ENCODE measurements at places on chromosomes 3 and 15.

- no peak for DNase-seq
Measured at GRCh38 chr3:123351501-123351900, 97.4 kb downstream of the ADCY5 start.

DNA sequence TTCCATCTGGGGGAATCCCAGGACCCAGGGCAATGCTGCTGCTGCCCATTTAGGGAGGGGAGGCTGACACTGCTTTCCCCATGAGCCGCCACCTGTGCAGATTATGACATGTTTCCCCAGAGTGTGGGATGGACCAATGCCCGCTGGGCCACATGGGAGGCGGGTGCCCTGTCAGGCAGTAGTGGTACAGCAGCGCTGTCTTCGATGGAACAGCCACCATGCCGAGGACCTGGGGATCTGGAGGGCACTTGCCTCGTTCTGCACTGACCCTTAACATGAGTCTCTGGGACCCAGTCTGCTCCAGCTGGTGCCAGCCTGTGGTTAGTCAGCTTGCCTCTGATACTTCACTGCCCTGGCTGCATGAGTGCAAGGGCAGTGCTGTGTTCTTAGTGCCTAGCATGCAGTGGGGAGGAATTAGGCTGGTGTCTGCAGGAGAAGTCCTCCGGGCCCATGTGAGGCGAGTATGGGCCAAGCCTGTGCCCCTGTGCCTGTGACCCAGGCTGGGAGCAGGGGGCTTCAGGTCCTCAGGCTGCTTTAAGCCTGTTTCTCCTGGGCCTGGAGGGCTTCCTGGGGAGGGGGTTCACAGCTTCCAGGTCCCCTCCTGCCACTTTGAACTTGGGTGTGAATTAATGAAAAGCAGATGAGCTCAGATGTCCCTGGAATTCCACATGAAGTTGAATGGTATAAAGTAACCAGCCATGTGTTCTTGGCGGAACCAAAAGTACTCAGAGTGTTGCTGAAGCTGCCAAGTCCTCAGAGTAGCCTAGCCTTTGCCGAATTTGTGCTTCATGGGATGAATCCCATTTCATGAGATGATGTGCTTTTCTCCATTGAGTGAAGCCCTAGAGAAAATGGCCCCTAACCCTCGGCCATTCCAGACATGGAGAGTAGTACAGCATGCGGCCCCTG, 22.9 kb downstream of the KLF13 start:
- no peak for DNase-seq

GRCh38 chr3:15682561-15683185, 81.1 kb downstream of the BTD start:
- DNase-seq = no peak

DNA sequence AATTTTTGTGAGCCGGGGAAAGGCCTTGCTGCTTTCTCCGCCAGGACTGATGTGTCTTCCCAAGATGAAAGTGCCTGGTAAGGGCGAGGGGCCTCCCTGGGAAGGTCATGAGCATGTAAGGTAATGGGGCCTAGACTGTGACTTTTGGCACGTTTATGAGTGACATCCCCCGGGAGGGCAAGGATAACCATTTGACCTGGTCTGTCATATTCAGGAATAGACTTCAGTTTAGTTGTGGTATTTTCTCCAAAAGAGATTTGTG, 631 bp upstream of the CNBP start:
- no peak for DNase-seq

- no peak for DNase-seq
Measured at GRCh38 chr15:66928784-66929183, 136.6 kb upstream of the SMAD3 start.

GRCh38 chr15:55222588-55222987, 25.8 kb upstream of the RSL24D1 start:
- no peak for DNase-seq

- no peak for DNase-seq
Measured at GRCh38 chr3:123447416-123447748, 1.5 kb downstream of the ADCY5 start.

- DNase-seq = no peak
Measured at GRCh38 chr3:186946756-186947375, 16.5 kb downstream of the ST6GAL1 start.

DNA sequence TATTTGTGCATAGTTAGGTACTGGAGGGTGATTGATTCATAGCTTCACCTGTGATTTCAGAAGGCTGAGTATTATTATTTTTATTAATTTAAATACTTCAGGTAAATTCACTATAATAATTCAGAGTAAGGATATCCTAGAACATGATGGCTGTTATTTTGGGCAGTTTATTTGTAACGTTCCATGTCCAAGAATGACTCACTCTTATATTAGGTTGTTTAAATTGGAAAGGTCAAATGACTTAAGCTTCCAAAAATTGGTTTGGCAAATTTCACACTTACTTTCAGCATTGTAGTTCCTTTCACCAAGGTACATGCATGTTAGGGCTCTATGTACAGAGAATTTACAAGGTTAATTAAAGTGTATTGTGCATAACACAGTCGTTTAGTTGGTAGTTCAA, 120.2 kb downstream of the EPHA3 start:
- no peak for DNase-seq

- DNase-seq = no peak
Measured at GRCh38 chr3:143644370-143645089, 203.7 kb downstream of the SLC9A9 start.

DNA sequence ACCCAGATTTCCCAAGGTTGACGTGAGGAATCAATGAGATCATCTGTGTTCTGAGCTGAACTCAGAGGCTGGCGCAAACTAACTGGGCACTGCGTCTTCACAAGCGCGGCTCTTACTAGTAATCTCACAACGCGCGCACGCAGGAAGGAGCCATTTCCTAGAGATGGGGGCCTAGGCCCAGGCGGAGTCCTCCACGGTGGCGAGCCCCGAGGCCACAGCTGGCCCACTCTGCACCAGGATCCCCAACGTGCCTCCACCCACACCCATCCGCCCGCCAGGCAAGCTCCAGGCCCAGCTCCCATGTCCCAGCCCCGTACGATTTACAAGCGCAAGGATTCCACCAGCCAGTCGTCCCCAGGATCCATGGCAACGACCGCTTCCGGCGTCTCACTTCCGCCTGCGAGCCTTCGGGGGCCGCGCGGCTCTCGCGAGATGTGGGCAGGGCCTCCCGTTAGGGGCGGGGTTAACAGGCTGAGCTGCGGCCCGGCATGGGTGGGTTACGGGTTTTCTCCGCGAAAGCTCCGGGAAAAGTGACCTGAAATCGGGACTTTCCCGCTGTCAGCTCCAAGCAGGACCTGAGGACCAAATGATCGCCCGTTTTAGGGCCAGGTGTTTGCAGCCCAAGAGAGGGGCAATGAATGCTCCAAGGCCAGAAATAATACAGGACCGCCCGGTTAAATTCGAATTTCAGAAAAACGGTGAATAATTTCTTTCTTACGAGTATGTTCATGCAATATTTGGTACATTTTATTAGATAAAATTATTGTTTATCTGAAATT, at the start of gene WDR73:
TSS of gene WDR73 (minus strand) at position 374 of the 779 bp plus-strand sequence. CDS start at position 365, 9 bp downstream.
- DNase-seq = peak; percentile 99

- no peak for DNase-seq
Measured at GRCh38 chr3:134155446-134155845, 95.2 kb downstream of the RYK start.

GRCh38 chr15:32124726-32125125, 94.4 kb downstream of the CHRNA7 start:
- DNase-seq = no peak

DNA sequence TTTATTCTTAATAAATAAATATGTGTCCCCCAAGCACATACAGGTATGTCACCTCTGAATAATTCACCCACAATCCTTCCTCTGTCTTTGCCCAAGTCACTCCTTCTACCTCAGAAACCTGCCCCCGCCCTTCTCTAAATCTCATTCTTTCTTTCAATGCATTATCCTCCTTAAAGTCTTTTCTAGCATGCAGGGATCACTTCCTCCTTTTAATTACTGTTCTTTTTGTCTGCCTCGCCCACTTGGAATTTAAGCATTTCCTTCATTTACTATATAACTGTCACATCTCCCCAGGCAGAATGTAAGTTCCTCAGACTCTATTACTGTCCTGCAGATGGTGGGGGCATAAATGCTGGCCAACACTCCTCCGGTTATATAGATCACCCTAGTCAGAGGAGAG, 7.8 kb downstream of the CCDC80 start:
- DNase-seq = no peak

DNA sequence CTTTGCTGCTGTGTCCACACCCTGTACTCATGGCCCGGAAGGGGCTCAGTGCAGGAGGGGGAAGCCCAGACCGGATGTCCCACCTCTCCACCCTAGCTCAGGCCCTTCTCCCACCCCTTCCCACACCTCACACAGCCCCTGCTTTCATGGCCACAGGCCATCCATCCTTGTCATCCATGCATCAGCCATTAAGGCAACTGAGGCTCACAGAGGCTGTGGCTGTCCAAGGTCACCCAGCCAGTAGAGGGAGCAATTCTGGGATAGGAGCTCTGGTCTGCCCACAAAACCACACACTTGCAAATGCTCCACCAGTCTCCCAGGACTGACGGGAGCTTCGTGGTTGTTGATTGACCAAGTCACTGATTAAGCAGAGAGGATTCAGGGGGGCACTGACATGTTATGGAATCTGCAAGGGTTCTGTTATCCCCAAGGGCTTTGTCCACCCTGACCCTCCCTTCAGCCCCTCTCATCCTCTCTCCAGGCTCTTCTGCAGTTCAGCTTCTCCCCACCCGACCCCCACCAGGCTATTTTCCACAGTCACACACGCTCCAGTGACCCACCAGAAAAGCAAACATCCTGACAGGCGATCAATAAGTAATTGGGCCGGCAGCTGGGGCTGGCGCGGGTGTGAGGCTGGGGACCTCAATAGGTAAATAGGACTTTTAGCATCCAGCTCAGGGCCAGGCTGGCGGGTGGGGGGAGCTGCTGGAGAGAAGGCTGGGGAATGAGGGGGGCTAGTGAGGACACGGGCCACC, 15.1 kb downstream of the LINGO1 start:
- DNase-seq = no peak

DNA sequence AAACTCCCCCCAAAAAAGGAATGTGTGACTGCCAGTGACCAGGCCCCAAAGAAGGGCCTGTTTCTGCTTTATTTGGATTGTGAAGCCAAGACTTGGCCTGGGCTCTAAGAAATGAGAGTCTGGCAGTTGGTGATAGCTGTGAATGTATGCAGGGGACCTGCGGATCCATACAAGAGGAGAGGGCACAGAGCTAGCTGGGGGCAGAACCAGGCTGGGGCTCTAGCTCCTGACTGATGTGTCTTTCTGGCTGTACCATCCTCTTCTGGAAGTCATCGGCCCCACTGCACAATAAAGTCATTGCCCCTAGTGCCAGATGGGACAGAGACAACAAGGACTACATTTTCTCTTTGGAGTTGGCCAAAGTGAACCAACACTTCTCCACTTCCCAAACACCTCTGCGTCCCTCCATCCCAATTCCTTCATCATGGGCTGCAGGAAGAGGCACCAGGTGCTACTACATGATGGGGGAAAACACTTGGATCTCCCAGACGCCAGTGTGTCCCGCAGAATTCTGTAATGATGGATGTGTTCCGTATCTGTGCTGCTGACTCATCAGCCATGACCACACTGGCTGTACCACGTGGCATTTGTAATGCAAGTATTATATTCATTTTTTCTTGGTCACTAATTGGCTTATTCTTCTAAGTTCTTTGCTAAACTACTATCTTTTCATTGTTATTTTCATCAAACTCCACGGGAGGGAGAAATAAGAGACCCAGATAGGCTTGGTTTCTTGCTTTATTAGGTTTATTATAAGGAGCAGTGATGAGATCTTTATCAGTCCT, 1.7 kb upstream of the PLA2G4F start:
- DNase-seq = no peak

- no peak for DNase-seq
Measured at GRCh38 chr15:77417602-77418001, 2.3 kb downstream of the PEAK1 start.

GRCh38 chr3:166462891-166463470, 625.8 kb upstream of the BCHE start:
- DNase-seq = no peak

- DNase-seq = no peak
Measured at GRCh38 chr3:120033596-120033995, 60.7 kb downstream of the GSK3B start.

- DNase-seq = no peak
Measured at GRCh38 chr3:160403796-160404470, 4.5 kb downstream of the SMC4 start.

GRCh38 chr3:193737191-193737751, 144.3 kb downstream of the OPA1 start:
- no peak for DNase-seq

- DNase-seq = no peak
Measured at GRCh38 chr15:88395872-88396781, 71.1 kb downstream of the MRPL46 start.

DNA sequence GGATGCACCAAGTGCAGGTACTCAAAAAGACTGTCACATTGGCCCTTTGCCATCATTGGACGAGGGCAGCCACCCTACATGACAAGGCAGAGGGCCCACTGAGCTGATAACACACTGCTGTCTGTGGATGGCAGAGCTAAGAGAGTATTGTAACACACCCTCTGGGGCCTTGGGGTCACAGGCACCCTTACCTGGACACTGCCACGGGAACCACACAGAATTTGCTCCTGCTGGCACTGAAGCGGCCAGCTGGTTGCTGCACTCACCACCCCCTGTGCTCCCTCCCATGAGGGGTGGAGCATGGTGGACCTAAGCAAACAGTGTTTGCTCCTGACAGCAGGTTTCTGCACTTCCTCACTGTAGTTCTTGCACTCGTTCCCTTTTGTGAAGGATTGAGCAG, 208.2 kb upstream of the SGO1 start:
- DNase-seq = no peak

- DNase-seq = no peak
Measured at GRCh38 chr3:129448186-129448895, 8.3 kb downstream of the IFT122 start.

DNA sequence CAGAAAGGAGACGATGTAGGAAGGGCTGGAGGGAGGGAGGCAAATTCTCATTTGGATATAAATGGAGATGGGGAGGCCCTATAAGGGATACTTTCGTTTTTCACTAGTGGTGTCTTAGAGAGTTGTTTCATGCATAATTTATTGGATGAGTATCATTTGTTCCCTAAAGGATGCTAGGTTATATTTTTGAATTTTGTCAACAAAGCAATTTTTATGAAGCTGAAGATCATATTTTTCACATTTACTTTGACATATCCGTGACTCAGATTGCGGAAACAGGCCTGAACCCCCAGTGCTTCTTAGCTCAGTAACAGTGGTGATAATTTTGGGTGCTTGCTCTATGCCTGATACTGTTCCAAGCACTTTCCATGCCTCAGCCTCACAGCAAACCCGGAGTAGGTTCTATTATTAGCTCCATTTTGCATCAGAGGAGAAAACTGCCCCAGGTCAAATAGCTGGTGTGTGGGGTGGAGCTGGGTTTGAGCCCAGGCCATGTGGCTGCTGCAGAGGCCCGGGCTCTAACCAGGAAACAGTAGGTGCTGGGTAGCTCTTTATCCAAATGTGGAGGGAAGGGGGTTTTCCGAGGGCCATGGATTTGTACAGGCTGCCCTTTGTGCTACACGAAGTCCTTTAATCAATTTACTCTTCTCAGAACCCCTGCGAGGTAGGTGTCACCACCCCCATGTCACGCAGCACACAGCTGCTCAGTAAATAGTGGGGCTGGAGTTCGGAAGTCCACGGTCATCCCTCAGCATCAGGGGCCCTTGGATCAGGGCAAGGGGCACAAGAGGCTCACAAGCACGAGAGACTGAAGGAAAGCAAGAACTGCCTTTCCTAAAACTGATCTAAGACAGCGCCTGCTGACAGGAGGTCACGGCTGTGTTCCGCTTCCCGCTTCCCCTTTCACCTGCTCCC, 99.1 kb downstream of the SLC49A4 start:
- DNase-seq = no peak

- DNase-seq = no peak
Measured at GRCh38 chr3:78221300-78221699, 1181.4 kb downstream of the ROBO2 start.
